Stimulated activated CD4-positive, alpha-beta T cell treated with anti-CD3 and anti-CD28 coated beads, Interleukin-12 subunit alpha, Interleukin-12 subunit beta, amount 100 ng/mL, for 48 hours (primary cell): ENCODE measurements at places on chromosomes 3 and 15.

- no peak for DNase-seq
These were observed at the start of gene SEMA6D for GRCh38 chr15:47717036-47717612. Gene SEMA6D, plus strand, starts transcription at chr15:47717505. Its CDS starts 42,294 bp downstream, at chr15:47759799.

GRCh38 chr3:187987924-187988323 lies 166.0 kb upstream of the LPP start:
- DNase-seq, result no peak

DNA sequence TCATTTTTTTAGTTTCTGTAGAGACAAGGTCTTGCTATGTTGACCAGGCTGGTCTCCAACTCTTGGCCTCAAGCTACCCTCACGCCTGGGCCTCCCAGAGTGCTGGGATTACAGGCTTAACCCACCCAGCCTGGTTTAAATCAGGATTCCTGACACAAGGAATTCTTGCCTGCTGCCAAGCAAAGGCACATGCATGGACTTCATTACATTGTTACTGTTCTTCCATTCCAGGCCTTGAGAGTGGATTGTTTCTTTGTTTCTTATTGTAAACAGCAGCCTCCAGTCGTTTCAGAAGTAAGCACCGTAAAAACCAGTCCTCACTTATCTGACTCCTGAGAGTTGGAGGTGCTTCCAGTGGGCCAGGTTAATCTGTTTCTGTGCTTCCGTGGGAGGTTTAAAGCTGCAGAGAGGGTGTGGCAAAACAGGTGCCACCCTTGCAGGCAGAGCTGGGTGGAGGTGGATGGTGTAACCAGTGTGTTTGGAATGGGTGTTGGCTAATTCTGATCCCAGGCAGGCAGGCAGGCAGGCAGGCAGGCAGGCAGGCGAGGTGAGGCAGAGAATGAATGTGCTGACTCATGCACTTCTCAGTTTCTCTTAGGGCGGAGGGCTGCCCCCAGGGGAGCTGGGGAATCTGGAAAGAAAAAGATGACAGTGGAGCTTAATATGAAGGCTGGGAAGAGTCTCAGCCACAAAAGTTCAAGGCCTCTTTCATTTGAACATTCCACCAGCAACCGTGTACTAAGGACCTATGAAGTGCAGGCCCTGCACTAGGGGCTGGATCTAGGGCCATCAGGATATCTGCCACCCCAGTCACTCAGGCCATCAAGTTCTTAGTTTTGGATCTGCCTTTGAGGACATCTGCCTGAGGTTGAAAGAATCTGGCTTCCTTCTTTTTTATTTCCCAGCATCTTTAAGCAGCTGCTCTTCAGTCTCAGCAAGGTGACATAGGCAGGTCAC lies 37.0 kb upstream of the CDCP1 start:
- DNase-seq, result no peak

DNA sequence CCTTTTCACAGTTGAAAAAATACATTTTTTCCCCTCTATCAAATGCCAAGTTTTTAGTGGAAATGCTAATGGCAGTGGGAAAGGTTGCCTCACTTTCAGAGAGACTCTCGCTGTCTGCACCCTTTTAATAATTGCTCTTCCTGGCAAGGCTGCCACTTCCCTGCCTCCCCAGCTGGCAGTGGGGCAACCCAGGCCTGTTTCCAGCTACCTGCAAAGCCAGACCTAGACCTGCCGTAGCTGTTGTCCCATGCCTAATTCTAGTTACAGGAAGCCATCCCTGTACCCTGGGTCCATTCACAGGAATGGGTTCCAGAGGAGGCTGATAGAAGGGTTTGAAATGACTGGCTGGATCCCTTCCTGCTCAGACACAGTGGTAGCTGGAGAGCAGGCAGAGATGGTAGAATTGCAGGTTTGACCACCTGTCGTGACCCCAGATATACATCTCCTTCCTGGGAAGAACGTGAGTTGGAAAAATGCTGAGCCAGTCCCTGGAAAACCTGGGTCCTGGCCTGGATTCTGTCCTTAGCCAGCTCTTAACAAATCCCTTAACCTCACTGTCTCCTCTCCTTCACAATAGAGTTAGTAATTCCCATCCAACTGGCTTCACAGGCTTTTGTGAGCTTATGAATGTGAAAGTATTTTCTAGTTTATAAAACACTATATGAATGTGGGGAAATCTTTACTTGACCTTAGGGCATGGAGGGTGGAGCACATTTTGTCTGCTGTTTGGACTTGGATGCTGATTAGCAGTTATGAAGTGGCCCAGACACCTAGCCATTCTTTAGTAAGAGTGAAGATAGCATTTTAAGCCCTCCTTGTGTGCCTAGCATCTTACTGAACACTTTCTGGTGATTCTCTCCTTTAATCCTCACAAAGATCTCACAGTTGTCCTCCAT lies 12.9 kb upstream of the ALPK3 start:
- no peak for DNase-seq

DNA sequence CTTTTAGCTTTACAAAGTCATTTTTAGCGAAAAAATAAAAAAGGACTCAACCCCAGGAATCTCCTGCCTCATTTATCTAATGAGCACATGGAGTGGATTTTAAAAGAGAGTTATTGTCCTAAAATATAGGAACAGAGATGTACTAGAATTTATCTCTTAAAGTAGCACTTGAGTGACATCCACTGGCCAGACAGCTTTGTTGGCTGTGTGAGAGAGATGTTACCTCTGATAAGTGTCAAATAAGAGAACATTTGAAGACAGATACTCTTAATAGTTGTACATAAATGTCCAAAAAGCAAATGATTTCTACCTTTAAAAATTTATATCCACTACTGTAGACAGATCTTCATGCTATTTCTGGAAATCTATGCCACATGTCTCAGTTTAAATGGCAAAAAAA lies 12.3 kb upstream of the MFSD1 start:
- DNase-seq, result no peak

GRCh38 chr3:118772547-118773011 lies 262.1 kb downstream of the IGSF11 start:
- DNase-seq, result no peak

- DNase-seq, result no peak
These were observed 99.6 kb upstream of the ROBO2 start for GRCh38 chr3:76940181-76940770.
